Articular chondrocyte of knee joint (primary cell): ENCODE measurements at places on chromosomes 1 and 21. TPM values are rescaled to one million over a fixed set of nuclear protein-coding genes. Genes with fewer than 3 reads are reported as not detected.

Gene HSD3B1
- total RNA-seq: not detected in 2 replicates

Gene PPM1J
- total RNA-seq: 0.65 and 0.78 TPM in 2 replicates

Gene LCE1D
- not detected in 2 replicates for total RNA-seq

Gene RIPPLY3
- total RNA-seq: 0.11 TPM in 1 of 2 replicates, not detected in the other

Gene APOBEC4
- total RNA-seq: not detected in 2 replicates

Gene TEDDM1
- total RNA-seq: not detected in 2 replicates

Gene AMY1C
- not detected in 2 replicates for total RNA-seq
